Kasumi-1 (cell line): ENCODE measurements at places on chromosomes 5 and 9.
A peak's percentile ranks its signal among the peaks of the same experiment; 100 is the strongest.

GRCh38 chr5:118558871-118559270 is 429.5 kb downstream of the DTWD2 start:
- DNase-seq, result no peak

DNA sequence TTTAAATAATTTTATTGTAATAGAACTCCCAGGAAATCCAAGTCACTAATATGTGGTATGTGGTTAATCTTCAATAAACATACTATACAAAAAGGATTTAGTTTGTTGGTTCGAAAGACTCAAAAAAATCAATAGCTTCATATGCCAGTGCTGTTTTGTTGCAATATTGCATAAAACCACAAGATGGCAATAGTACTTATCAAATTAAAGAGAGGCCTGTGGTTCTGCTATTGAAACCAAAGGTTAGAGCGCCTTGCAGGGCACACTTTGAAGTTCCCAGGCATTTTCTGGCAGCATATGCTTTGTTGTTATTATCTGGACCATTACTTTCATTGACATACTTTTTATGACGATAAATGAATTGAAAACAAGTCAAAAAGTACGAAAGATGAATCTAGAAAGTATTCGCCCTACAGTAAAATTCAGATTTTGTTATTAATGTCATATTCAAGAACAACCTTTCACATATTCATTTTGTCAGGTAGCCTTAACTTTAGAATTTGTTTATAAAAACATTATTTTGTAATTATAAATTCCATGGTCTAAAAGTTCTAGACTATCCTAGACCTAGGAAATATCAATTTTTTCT is 316.3 kb downstream of the MCTP1 start:
- peak; percentile 94 for DNase-seq

DNA sequence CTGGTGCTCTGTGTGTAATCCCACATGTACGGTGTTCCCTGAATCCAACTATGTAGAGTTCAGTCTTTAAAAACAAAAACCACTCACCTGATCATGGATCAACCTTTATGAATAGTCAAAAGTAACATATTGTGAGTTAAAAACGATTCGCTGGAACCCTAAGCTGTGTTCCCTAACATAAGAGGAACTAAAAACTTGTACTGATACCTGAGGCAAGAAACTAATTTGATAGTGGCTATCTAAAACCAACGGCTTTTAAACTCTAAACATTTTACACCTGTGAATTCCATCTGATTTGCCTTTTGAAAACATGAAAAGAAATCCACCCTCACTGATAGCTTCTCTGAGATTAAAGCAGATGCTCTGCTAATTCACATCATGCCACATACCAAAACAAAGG is 101.5 kb downstream of the DEPDC1B start:
- no peak for DNase-seq

DNA sequence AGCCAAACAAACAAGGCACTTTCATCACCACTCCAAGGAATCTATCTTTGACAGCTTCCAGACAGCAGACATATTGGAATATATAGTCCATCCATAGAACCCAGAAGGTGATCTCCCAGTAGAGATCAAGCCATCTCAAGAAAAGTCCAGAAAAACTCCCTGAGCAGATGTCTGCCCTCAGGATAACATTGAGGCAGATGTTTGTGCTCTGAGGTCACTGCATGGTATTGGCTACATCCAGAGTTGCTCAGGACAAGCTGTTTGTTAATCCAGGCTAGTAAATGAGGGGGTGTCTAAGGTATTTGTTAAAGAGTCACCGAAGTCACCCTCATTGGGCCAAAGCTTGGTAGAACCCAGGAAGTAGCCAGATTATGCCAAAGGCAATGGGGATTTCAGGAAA is 556.3 kb upstream of the KLF4 start:
- DNase-seq, result no peak

DNA sequence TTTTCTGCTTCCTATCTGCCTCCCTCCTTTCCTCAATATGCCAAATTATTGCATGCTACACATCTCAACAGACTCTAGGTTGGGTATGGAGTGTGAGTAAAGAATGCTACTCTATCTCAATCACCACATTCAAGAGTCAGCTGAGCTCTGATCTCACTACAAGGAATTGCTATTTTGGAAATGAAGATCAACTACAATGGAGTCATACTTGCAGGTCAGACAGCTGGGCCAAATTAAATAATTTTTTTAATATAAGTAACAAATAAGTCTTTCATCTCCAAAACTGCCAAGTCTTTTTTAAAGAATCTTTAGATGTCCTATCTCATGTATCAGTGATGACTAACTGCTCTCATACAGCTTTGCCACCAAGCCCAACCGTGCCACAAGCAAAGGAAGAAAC is 64.0 kb downstream of the DEPDC1B start:
- no peak for DNase-seq
